ENCODE measurements at places on chromosomes 12 and 14.

DNA sequence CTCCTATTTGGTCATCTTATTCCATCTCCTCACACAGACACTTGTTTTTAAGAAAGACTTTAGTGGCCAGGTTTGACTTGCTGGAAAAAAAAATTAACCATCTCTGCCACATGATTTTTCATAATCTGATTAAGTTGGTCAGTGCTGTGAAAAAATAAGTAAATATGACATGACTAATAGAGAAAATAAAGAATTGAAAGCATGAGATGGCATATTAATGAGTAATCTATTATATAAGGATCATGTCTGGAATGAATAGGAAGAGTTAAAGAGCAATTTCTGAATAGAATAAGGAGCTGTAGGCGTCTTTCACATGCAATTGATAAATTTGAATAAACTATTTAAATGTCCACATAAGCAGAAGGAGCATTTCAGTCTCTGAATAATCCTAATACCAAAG, 12.2 kb upstream of the SLCO1B1 start:
- no peak for DNase-seq

DNA sequence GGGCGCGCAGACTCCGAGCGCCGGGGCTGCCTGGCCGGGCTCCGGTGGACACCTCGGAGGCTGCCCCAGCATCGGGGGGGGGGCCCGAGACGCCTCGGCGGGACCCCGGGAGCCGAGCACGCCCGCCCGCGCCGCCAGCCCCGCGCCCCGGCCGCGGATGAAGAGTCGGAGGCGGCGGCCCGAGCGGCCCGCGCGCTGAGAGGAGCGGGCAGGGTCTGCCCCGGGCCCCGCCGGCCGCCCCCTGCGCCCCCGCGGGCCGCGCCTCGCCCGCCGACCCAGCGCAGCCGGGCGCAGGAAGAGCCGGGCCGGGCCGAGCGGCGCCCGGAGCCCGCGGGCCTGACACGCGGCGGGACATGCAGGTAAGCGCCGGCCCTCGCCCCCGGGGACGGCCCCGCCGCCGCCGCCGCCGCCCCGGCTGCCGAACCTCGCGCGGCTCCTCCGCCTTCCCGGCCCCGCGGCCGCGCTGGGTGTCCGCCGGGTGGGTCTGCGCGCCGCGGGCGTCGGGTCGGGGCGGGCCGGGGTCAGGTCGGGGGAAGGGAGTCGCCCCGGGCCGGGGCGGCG, 63.7 kb downstream of the FBXL14 start:
- no peak for DNase-seq

DNA sequence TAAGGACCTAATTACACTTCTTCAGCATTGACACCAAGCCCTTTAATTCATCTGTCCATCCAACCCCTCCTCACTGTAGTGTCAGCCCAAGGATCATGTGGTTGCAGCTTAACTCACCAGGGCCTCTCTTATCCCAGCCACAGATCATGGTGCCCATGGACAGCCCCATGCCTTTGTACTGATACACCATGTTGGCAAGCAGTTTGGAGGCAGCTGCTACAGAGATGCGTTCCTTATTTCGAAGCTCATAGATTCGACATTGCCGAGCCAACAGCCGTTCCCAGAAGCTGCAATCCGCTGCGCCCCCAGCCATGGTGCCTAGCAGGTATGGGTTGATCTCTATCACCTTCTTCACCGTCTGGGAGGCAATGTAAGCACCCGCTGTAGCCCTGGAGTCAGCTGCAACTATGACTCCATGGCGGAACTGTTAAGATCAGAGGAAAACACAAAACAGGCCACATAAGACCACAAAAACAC, 1.4 kb downstream of the PSMB5 start:
- no peak for DNase-seq

- no peak for DNase-seq
These were observed 207.0 kb upstream of the CDKN3 start for GRCh38 chr14:54189748-54190354.

DNA sequence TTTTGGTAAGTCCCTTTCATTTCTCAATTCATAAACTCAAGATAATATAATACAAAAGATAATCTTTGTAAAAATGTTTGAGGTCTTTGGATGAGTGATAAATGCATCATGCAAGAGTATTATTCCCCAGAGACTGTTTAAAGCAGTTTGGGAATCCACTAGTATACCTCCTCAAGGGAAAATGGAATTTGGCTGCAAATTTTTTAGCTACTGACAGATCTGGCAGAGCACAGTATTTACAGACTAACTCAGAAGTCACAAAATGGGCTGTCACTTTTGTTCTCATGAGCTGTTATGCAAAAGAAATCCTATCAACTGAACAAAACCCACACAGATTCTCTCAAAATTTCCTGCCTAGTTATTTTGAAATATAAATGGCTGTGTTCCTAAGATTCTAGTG, 9.9 kb downstream of the SPIC start:
- no peak for DNase-seq

- DNase-seq: peak; percentile 44
These were observed 10.3 kb downstream of the TBPL2 start for GRCh38 chr14:55430024-55430690.

DNA sequence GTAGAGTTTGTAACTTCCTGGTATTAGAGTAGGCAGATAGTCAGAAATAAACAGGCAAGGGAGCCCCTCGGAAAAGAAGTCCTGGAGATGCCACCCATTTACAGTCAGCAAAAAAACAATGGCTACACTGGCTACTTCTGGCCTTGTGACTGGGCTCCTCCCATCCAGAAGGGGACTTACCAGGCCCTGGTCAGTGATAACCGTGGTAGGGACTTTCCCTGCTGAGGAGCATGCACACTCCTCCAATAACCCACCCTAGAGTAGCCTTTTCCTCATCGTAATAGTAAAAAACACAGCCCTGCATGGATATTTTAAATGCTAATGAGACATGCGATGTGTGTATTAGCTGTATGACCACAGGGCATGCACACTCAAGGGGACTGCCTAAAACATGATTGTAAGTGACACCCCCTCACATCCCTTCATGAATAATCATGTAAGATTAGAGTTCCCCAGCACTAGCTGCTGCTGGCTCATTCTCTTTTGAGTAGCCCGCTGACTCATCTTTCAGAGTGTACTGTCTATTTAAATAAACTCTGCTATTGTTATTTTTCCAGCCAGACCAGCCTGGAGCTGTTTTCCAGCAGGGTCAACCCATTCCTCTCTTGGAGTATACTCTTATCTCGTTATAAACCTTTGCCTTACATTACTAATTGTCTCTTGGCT, 413.8 kb upstream of the TMTC1 start:
- peak; percentile 19 for DNase-seq

DNA sequence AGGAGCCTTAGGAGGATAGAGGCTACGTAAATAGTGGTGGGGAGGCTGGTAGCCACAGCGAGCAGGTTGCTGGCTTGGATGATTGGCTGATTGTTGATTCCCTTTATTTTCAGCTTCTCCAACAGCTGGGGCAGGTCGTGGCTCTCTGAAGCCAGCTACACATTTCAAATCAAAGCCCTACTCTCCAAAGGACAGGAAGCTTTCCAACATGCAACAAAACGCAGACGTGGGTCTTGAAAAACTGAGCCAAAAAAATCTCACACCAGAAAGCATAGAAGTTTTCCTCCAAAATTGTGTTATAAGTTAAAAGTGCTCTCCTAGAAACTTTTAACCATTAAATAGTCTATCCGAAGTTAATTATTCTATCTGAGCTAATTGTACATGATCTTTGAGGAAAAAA, 37.6 kb upstream of the PRICKLE1 start:
- DNase-seq: no peak

DNA sequence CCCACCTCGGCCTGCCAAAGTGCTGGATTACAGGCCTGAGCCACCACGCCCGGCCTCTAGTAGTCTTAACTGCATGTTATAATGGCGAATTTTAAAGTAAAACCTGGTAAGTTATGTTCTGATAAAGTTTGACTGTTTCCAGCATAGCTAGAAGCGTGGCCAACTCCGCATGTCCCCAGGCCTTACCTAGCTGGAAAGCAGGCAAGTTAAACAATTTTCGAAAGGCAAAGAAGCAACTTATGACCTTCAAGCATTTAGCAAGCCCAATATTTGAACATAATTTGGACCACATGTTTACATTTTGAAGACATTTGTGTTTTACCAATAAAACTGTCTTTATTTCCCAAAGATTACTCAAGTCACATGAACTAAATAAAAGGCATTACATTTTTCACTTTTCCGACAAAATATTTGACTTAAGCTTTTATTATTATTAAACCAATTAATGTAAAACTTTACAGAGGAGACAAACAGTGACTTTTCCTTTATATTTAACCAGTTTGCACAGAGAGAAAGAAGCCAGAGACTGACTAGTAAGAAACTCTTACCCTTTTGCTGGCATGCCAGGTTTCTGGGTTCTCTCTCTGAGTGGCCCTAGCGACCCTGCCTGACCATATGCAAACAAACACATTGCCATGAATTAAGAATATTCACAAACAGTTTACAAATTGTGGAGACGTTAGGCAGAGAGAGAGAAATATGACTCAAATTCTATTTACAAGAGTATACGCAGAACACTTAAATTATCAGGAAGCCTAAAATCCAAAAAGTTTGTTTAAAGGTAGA, 106.3 kb downstream of the RIN3 start:
- DNase-seq: no peak

DNA sequence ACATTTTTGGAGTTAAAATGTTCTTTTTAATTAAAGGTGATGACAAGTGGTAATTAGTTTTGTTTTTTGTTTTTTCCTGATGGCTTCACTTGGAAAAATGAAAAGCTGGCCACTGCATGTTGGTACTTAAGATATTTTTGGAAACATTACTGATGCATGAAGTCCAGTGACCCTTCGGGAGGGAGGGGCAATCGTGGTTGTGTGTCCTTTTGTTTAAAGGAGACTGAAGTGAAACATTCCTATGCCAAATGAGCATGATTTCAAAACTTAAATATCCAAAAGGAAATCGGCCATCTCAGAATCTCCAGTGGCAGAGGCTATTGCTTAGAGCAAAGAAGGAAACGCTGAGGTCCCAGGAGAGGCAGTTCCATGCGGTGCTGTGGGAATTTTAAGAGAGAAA, 20.1 kb downstream of the LTBP2 start:
- DNase-seq: no peak

DNA sequence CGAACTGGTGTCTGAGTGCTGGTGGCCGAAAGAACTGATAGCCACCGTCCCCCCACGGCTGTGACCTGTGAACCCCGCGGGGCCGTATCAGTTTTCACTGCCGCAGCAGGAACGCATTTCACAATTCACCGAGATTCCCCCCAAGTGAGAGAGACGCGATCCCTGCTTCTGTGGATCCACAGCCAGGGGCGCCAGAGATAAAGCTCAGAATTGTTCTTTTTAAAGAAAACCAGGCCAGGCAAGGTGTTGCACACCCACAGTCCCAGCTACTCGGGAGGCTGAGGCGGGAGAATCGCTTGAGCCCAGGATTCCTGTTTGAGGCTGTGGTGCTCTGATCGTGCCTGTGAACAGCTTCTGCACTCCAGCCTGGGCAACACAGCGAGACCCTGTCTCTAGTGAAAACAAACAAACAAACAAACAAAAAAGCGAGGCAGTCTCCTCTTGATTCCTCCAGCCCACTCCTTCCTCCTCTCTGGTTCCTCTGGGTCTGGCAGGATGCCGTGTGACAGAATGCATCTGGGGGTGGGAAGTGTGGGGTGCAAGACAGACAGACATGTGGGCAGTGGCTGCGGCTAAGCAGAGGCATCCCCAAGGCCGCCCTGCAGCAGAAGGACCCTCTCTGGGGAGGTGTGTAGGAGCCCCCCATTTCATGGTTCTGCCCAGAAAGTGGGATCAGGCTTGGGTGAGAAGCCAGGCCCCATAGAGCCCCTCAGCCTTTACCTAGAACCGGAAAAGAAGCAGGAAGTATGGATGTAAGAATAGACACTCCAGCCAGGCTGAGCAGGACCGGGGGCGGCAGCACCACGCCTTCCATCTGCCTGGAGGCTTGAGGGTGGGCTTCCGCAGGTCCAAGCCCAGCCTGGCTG, 39.2 kb upstream of the PPP1R13B start:
- DNase-seq: no peak

GRCh38 chr12:106794369-106794768, 19.9 kb downstream of the RIC8B start:
- no peak for DNase-seq

GRCh38 chr14:91573894-91574837, 64.1 kb upstream of the PPP4R3A start:
- DNase-seq: peak; percentile 42

Measured in ELF-1 (cell line).